Large intestine (tissue), 12 donors: ENCODE measurements at places on chromosomes 1 and 21.

DNA sequence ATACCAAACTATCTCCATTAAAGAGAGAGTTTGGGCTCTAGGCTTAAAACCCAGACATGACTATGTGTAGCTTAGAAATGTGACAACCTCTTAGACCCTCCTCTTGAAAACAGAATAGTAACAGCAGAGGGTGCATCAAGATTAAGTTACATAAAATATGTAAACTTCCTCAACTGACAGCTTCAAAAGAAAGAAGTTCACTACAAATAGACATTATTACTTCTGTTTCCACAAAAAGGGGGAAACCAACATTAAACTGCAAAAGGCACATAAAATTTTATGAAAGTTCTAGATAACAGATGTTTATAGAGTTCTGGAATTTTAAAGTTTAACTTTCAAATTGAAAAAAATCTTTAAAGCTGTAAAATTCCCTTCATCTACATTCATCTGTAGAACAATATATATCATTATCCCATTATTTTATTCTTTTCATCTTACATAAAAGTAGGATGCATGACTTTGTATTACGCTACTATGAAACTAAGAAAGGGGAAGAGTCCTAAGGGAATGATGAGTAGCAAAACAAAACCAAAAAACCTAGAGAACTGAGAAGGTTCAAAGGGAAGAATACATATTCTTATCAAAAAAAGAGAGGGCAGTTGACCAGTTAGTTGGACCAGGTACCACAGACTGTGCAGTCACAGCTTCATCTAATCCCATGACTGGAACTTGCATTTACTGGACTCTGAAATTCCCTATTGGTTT, 177.0 kb downstream of the SIPA1L2 start:
- no peak for DNase-seq

DNA sequence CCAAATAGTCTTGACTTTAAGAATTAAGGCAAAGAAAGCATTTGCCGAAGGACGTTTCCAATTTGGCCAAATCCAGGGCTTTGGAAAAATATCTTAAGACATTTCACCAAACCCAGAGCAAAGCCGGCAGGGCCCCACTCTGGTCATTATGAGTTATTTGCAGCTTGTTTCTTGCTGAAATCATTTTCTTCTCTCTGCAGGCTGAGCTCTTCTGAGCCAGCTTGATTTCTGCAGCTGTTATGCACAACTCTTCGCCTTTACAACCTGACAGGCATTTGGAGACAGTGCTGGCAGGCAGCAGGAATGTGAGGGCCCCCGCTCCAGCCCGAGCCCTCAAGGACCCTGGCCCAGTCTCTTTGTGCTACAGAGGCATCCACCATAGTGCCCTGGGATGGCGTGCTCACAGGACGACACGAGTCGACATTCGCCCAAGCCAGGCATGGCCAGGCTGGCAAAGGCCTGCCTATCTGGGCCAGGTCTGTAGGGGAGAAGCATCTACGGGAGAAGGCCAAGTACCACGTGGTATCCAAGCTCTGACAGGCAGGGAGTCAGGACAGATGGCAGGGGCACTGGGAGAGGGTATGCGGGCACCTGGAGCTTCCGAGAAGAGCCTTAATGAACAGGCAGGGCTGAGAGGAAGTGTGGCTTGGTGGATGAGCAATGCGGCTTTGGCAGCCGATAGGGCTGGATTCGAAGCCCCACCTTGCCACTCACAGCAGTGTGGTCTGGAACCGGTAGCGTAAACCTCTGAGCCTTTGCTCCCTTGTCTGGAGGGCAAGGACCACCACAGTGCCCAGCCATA, 32.3 kb downstream of the SYF2 start:
- no peak for DNase-seq

GRCh38 chr1:10528066-10529014, 53.6 kb downstream of the PEX14 start:
- DNase-seq: no peak

GRCh38 chr21:41680444-41681347, 86.2 kb downstream of the RIPK4 start:
- DNase-seq: no peak

DNA sequence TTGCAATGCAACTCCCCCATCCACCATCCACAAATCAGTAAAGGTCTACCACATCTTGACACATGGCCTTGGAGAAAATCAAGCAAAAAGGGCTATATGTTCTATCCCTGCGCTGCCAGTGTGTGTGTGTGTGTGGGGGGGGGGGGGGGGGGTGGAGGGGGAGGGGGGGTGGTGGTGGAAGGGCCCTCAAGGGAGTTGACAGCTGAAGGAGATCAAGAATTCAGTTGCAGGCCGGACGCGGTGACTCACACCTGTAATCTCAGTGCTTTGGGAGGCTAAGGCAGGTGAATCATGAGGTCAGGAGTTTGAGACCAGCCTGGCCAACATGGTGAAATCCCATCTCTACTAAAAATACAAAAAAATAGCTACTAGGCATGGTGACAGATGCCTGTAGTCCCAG, 37.6 kb upstream of the CLIC4 start:
- no peak for DNase-seq

DNA sequence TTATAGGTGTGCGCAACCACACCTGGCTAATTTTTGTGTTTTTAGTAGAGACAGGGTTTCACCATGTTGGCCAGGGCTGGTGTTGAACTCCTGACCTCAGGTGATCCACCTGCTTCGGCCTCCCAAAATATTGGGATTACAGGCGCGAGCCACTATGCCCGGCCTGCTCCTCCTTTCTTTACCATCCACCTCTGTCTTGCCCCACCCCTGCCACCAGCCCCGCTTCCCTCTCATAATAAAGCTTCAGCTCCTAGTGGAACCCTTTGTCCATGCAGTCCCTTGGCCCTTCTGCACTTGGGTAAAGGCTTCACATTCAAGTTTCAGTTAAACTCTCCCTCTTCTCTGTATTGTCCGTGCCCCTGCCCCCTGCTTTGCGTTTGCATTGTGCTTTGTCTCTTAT, 120.1 kb downstream of the CAMTA1 start:
- no peak for DNase-seq

- DNase-seq: no peak
These were observed 50.5 kb downstream of the ACTN2 start for GRCh38 chr1:236736761-236737160.

GRCh38 chr1:172429331-172430127, 9.0 kb downstream of the C1orf105 start:
- DNase-seq: peak; percentile 35

- DNase-seq: peak; percentile 92
These were observed at the start of gene KLHDC7A for GRCh38 chr1:18480315-18481189. KLHDC7A (plus strand) TSS chr1:18480930; CDS start chr1:18480982, 52 bp downstream.
